ENCODE measurements at places on chromosomes 4 and X.

DNA sequence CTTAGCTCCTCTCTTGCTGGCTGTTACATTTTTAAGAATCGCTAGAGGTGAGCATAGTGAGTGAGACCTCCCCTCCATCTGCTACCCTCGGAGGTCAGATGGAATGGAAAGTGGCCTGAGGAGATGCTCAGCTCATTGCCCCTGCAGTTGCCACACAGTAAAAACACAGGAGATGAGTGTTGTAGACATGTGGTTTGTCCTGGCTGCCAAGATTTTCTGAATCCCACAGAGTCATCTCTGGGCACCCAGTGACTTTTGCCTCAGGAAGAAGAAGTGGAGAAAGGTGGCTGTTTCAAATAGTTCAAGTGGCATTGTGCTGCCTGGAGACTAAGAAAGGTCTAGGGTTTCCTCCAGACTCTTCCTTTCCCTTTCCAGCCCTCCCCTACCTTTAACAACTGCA lies 271.0 kb downstream of the STK32B start:
- DNase-seq, result no peak

DNA sequence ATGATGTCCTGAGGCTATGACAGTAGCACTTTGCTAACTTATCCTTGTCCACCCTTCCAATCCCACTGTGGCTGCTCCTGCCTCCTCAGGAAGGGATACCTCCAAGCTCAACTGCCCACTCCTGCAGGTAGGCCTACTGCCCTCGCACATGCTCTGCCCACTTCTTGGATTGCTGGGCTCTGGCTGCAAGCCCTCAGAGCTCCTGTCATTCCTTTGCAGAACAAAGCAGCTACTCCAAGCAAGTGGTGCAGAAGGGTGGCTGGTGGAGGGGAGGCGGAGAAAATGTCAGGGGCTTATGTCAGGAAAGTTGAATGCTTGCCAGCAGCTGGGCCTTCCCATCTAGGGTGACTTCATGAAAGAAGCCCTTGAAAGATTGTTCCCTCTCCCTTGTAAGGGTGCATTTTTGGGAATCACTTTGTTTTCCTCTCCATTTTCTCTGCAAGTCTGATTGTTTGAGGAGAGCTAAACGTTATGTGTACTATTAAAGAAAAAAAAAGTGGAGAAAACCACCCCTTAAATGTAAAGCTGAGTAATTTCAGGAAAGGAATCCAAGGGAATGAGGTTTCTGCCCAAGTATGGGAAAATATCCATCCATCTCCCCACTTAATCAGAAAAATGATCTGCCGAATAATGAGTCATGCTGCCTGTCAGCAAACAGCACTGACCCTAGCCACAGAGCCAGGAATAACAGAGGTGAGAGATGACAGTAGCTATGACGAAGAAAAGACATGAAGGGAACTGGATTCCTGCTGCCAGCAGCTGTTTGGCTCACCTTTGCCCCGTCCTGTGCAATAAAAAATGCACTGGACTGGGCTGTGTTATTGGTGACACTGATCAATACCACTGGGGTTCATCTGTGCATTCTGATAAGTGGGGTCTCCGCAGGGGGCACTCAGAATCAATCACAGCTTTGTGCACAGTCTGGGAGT lies 102.0 kb downstream of the RTL5 start:
- no peak for DNase-seq

DNA sequence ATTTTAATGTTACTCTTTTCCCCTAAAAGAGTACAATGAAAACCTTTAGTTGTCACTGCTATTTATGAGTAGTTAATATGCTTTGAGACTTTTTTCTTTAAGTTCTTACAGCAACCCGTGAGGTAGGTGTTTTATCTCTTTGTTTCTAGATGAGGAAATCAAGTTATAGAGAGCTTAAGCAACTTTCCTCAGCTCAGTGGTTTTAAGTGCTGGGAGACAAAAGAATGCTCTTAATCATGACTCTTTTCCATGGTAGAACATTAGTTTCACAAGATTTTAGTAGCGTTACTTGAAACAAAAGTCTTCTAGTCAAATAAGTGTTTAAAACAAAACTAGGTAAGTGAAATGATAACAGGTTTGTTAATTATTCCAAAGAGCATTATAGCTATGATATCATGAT lies 354.7 kb upstream of the PITX2 start:
- no peak for DNase-seq

DNA sequence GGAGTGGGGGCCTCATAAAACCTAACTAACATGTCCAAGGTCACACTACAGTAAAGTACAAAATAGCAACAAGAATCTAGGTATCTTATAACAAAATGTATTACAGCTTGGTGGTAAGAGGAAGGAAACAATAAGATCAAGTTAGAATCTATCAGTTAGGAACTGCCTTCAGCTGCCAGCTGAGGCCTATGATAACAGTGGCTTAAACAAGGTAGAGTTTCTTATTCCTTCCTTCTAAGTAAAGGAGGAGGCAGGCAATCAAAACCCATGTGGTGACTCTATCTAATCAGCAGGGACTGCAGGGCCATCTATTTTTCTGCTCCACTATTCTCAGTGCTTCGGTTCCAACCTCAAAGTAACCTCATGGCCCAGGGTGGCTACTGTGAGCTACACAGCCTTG lies 10.9 kb downstream of the SH3D19 start:
- no peak for DNase-seq
